ENCODE measurements at places on chromosomes 3 and 15. TPM values are rescaled to one million over a fixed set of nuclear protein-coding genes. Genes with fewer than 3 reads are reported as not detected.

RPL29 gene
- polyA plus RNA-seq: 3,642 TPM

NSUN3 gene
- polyA plus RNA-seq: 3.3 TPM

KNG1 gene
- polyA plus RNA-seq: not detected

ADCY5 gene
- polyA plus RNA-seq: 0.21 TPM

PAQR9 gene
- 0.10 TPM for polyA plus RNA-seq

NGLY1 gene
- polyA plus RNA-seq: 7.2 TPM

CLDN16 gene
- polyA plus RNA-seq: 0.02 TPM

RTP3 gene
- not detected for polyA plus RNA-seq
